Activated CD4-positive, alpha-beta T cell treated with anti-CD3 and anti-CD28 coated beads for 4 hours (primary cell): ENCODE measurements at places on chromosomes 12 and 14.
A peak's percentile ranks its signal among the peaks of the same experiment; 100 is the strongest.

DNA sequence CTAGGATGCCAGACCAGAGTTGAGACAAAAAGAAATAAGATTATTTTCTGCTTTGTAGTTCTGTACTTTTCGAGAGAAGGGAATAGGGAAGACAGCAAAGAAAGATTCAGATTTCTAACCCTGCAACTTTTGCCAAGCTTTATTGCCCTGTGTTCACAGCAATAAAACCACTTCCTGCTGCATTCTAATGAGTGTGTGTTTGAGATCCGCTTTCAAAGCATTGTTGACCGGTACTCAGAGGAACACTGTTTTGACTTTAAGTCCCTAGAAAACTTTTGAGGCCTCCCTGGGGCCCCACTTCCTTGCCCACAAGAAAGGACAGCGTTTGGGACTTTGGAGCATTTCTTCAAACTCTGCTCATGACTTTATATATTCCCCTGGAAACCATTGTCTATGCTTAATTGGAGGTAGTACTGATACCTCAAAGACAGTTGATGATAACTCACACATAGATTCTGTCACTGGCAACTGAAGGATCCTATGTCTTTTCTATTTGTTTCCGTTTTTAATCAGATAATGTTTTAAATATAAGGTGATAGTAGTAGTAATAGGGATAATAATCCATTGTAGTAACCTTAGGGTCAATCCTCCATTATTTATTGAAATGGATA is 1.3 kb downstream of the RNASE6 start:
- no peak for DNase-seq

DNA sequence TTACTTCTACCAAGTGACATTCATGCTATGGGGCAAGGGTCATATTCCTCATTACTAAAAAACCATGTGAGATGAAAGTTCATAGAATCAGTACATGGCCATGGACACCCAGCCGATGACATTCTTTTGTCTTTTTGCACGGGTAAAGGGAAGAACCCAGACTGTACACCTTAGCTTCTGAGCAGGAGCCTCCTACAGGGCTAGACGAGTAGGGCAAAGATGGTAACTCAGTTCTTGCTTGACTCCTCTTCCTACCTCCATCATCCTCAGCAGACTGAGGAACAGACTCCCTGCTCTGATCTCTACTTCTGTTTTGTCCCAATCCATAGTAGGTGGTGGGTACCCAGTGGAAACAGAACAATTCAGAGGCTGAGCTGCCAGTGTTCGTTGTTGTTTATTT is 281.3 kb downstream of the NPAS3 start:
- no peak for DNase-seq

DNA sequence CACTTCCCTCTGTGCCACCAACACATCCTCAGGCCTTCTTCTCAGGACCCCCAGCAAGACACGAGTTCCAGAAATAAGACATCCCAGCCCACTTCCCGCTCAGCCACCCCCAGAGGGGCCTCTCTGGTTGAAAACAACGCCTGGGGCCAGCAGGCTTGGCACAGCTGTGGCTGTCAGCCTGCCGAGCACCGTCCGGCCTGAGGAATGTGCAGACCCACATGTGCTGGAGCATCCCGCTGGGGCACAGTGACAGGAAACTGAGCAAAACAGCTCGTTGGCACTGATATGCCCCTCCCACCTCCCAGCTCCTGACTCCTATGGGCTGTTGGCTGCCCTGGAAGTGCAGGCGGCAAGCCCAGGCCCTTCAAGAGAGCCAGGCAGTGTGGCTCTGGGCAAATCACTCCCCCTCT is 1.4 kb downstream of the SYNE3 start:
- no peak for DNase-seq

GRCh38 chr14:101962503-101962874 is 1.9 kb upstream of the DYNC1H1 start:
- DNase-seq = no peak

GRCh38 chr12:86275356-86275755 is 19.2 kb upstream of the MGAT4C start:
- DNase-seq = no peak

- no peak for DNase-seq
Observed at GRCh38 chr14:24863968-24864684, 185.8 kb downstream of the STXBP6 start.

DNA sequence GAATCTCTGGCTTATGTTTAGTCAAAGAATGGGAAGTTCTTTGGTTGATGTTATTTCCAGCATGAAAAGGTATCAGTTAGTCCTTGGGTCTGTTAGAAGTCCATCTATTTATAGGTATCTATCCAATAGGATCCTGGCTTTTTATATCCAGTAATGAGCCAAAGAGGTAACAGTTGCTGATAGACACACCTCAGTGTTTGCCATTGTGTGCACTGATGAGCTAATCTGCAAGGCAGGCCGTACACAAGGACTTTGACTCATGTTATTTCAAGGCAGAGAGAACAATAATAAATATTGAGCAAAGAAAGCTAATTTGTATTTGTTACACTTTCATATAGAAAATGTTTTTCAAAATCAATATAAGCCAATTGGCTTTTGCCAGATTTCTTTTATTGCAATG is 56.4 kb downstream of the GLT1D1 start:
- no peak for DNase-seq

- no peak for DNase-seq
Observed at GRCh38 chr12:116520225-116520760, 38.9 kb upstream of the MAP1LC3B2 start.

DNA sequence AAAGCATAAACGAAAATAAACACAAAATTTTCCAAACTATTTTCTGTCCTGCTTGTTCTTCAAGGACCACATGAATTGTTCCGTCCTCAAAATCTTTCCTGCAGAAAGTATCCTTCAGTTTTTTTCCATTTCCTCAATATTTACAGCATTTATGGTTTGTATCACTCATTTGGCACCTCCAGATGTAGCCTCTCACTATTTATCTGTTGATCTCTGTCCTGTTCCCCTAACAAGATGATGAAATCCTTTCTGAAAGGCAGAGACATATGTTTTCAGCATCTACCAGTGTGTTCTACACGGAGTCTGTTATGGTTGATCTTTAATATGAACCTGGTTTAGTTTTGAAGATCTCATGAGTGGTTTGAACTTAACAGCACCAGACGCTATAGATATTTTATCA is 490.2 kb downstream of the NELL2 start:
- no peak for DNase-seq

GRCh38 chr12:102652645-102653313 is 172.4 kb upstream of the IGF1 start:
- DNase-seq = no peak

- no peak for DNase-seq
Observed at GRCh38 chr12:58803908-58804307, 116.4 kb downstream of the LRIG3 start.

- DNase-seq = no peak
Observed at GRCh38 chr14:31699809-31700208, 138.6 kb downstream of the NUBPL start.

DNA sequence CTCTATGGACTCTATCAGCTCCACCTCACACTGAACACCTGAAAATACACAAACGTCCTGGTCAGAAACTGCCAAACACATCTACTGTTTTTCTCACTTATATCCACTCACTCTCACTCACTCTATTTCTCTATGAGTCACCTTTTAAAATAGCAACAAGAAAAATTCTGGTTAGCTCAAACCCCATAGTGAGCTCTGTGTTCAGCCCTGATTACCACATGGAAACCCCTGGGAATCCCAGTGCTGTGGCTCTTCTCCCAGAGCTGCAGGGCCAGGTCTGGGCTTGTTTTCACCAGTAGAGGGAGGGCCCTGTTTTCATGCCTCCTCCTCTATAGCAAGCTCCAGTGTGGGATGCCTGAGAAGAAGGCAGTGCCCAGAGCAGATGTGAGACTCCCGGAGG is 1126.1 kb downstream of the TMEM121 start:
- DNase-seq = no peak

DNA sequence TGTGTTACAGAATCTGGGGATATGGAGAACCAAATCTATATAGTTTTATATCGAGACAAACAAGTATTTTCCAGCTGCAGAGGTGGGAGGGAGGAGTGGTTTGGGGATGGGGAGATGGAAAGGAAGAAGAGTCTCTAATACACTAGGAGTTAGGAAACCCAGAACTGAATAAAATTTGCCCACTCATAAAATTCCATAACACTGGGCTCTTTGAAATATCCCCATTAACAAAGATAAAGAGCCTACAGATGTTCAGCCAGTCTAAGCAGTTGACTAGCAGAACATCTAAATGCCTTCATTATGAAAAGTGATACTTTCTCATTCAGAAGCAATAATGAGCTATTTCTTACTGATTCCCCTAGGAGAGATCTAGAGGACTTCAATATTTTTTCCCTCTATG is 151.7 kb upstream of the GZMB start:
- DNase-seq = no peak

DNA sequence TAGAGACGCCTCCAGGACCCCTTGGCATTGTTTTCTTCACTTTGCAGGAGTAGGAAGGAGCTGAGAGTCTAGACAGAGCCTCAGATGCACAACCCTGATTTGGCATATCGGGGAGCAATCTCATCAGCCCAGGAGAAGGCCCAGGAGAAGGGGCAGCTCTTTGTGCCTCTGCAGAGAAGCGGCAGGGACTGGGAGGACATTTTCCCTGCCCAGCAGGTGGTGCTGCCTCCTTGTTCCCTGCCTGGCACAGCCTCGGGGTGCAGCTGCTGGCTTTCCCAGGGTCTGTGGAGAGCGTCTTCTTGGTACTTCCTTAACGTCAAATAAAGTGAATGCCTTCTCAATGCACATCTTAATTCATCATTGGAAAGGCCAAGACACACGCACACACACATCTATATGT is 419.5 kb downstream of the TMEM121 start:
- DNase-seq = peak; percentile 12

- no peak for DNase-seq
Observed at GRCh38 chr12:57939291-57939690, 2.1 kb upstream of the ATP23 start.

GRCh38 chr12:58443981-58444371 is 476.3 kb downstream of the LRIG3 start:
- DNase-seq = no peak

- DNase-seq = no peak
Observed at GRCh38 chr12:2353281-2353680, 300.5 kb downstream of the CACNA1C start.

- DNase-seq = no peak
Observed at GRCh38 chr12:130491421-130492357, 154.0 kb downstream of the PIWIL1 start.

GRCh38 chr14:57747036-57747435 is 118.9 kb downstream of the SLC35F4 start:
- DNase-seq = no peak

GRCh38 chr14:77511486-77512162 is 13.0 kb upstream of the ISM2 start:
- DNase-seq = no peak

GRCh38 chr14:79680087-79680486 is 531.2 kb downstream of the DIO2 start:
- no peak for DNase-seq

DNA sequence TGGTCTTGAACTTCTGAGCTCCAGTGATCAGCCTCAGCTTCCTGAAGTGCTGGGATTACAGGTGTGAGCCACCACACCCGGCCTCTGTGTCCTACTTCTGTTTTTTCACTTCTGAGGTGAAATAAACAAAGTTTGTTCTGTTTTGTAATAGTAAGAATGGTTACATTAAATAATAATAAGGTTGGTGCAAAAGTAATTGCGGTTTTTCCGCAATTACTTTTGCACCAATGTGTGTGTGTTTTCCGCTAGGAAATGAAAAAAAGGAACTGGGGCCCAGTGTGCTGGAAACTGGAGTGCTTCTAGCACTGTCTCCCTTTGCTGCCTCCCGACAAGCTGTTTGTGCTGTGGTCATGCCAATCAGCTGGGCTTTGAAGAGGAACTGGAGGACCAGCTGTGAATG is 140.9 kb downstream of the NTS start:
- DNase-seq = no peak

DNA sequence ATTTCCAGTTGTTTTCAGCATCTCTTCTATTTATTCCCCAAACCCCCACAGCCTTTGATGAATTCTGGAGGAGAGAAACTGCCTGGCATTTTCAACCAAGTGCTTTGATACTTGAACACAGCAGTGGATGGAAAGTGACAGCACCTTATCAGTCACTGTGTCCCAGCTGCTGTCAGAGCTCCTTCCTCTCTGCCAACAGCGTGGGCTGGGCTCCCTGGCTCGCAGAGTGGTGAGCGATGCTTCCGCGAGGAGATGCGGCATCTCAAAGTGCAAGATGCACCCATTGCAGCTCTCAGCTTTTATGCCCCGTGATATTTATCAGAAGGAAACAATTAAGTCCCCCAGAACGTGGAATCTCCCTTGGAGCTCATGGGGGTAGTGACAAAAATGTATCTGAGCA is 72.6 kb upstream of the TCL1A start:
- DNase-seq = no peak

DNA sequence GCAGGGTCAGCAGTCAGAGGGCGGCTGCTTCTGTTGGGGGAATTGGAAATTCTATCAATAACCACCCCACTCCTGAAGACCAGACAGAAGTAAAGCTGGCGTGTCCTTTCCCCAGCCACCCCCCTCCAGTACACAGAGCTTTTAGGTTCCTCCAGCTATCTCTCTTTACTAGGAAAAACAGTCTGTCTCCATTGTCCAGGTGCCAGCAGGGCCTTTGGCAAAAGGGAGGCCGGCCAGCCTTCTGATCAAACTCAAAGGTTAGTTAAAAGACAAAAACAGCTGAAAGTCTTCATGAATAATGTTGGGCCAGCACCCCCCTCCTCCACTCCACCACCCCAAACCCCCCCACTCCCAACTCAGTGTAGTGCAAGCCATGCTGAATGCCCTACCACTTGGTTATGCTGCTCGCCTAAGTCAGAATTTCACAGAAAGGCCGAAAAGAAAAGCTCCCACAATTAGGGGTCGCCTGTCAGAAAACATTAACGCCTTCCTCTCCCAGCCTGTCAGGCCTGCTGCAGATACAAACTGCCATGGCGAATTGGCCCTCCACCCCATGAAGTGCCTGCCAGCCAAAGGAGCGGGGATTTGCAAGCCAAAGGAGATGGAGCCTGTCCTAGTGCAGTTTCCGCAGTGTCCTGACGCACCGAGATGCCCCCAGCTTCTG is 8.9 kb downstream of the ASCL1 start:
- no peak for DNase-seq

DNA sequence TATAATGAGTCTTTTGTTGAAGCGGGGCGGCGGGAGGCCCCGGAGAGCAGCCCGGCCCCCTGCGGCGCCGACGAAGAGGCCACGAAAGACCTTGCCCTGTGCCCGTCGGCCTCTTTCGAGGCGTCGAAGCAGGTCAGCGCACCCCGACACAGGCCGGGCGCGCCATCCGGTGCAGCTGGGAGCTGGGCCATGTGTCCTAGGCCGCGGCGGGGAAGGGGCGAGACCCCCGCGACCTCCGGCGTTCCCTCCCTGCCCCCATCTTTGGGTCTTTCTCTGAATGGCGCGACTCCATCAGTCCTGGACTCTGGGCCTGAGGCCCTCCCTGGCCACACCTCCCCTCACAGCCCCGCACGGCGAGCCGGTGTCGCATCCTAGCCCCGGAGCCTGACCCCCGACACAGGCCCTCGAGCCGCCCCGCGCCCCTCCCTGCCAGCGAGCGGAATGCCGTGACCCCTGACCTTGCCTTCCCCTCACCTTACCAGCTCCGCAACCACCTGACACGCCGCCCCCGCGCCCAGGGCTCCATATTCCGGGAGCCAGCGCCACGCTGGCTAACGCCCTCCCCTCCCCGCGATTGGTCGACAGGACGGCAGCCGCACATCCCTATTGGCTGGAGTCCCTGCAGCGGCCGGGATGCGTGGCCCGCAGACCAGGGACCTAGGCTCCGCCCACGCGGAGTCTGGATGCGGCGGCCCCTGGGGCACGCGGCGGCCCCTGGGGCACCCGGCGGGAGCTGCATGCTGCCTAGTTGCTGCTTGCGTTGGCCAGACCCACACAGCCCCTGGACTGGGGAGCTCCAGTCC is at the start of gene SLC11A2:
SLC11A2 (minus strand) TSS at position 549 of the 803 bp plus-strand sequence. CDS start 15,656 bp downstream, outside the sequence.
- DNase-seq = peak; percentile 93
